ENCODE measurements at places on chromosomes 1 and 21. TPM values are rescaled to one million over a fixed set of nuclear protein-coding genes. Genes with fewer than 3 reads are reported as not detected.
A peak's percentile ranks its signal among the peaks of the same experiment; 100 is the strongest.

- no peak overlapping the region for H3K4me3 ChIP-seq
- H3K36me3 ChIP-seq, result peaks cover 21% of the 10 kb centered on the region
- H3K27ac ChIP-seq, result no peak overlapping the region
These were observed 19.5 kb upstream of the CPLANE2 start for GRCh38 chr1:16256478-16256877.

- no peaks in the 10 kb centered on the region for H3K4me1 ChIP-seq
- H3K27me3 ChIP-seq, result no peaks in the 10 kb centered on the region
- no peaks in the 10 kb centered on the region for H3K36me3 ChIP-seq
- H3K4me3 ChIP-seq, result no peak overlapping the region
- DNase-seq, result no peak
These were observed 26.1 kb downstream of the RGS21 start for GRCh38 chr1:192342842-192343241.

- H3K36me3 ChIP-seq, result no peaks in the 10 kb centered on the region
- DNase-seq, result no peak
- no peaks in the 10 kb centered on the region for H3K27me3 ChIP-seq
- no peaks in the 10 kb centered on the region for H3K4me1 ChIP-seq
- no peak overlapping the region for H3K4me3 ChIP-seq
These were observed 69.7 kb downstream of the CCDC185 start for GRCh38 chr1:223462866-223463404.

Gene UBR4
- total RNA-seq, result 107 TPM

DNA sequence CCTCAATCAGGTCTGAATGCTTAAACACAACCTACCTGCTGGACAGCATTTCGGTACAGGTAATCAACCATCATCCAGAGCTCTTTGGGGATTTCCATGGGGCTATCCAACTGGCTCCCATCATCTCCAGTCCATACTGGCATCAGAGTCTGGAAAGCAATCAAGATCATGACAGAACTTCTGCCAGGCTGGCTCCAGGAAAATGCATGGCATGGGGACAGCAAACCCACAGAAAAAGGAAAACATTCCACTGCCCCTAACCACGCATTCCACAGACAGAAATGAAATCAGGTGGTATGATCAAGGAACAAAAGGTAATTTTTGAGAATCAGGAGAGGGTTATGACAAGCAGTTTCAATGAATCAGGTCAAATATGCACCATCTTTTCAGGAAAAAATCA, 9.1 kb upstream of the MTF1 start:
- no peak for DNase-seq
- no peak overlapping the region for H3K27ac ChIP-seq
- H3K27me3 ChIP-seq, result no peaks in the 10 kb centered on the region
- H3K4me1 ChIP-seq, result peaks cover 2% of the 10 kb centered on the region

DNA sequence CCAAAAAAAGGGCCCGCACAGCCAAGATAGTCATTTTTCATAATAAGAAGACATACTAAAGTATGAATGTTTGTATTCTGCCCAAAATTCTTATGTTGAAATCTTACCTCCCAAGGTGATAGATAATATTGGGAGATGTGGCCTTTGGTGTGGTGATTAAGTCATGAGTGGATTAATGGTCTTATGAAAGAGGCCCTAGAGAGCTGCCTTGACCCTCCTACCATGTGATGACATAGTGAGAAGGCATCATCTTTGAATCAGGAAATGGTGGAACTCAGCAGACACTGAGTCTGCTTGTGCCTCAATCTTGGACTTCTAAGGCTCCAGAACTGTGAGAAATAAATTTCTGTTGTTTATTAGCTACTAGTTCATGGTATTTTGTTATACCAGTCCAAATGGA, 11.8 kb upstream of the RNPC3 start:
- DNase-seq, result no peak
- H3K36me3 ChIP-seq, result no peaks in the 10 kb centered on the region
- H3K27me3 ChIP-seq, result no peaks in the 10 kb centered on the region
- H3K4me1 ChIP-seq, result no peaks in the 10 kb centered on the region

DNA sequence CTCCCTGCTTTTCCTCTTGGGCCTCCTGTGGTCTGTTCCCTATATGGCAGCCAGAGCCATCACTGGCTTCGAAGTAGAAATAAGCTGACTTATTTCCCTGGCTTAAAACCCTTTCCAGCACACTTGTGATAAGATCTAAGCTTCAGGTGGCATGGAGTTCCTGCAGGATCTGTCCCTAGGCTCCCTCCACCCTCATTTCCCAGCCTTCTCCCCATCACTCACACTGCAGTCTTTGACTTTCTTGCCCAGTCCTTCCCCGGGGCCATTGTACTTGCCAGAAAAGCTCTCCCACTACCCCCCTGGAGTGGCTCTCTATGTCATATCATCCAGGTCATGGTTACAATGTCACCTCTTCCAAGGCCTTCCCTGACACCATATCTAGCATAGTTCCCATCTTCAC, 55.8 kb downstream of the KCNJ6 start:
- no peak overlapping the region for H3K27ac ChIP-seq
- no peaks in the 10 kb centered on the region for H3K27me3 ChIP-seq
- no peaks in the 10 kb centered on the region for H3K36me3 ChIP-seq
- no peaks in the 10 kb centered on the region for H3K4me1 ChIP-seq

DNA sequence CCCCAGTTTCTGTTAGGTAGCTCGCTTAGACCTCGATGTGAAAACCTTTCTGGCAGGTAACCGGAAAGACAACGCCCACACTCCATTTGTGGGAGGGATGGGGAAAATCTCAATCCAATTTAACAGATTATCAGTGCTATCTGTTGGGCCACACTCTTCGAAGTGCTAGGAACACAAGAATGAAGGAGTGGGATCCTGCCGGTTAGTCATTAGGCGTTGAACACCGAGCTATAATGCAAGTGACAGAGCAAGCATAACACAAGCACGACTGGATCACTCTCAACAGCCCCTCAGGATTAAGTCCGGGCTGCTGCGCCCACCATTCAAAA, 531 bp downstream of the SNIP1 start:
- peaks cover 28% of the 10 kb centered on the region for H3K4me1 ChIP-seq
- H3K27me3 ChIP-seq, result no peaks in the 10 kb centered on the region
- peak overlapping the region; percentile 71 for H3K27ac ChIP-seq
- H3K36me3 ChIP-seq, result peaks cover 20% of the 10 kb centered on the region
- peak overlapping the region; percentile 99 for H3K4me3 ChIP-seq

- peaks cover 10% of the 10 kb centered on the region for H3K4me1 ChIP-seq
- H3K27me3 ChIP-seq, result no peaks in the 10 kb centered on the region
- no peak overlapping the region for H3K4me3 ChIP-seq
- no peak overlapping the region for H3K27ac ChIP-seq
These were observed 8.2 kb upstream of the RNF223 start for GRCh38 chr1:1082239-1082775.

DNA sequence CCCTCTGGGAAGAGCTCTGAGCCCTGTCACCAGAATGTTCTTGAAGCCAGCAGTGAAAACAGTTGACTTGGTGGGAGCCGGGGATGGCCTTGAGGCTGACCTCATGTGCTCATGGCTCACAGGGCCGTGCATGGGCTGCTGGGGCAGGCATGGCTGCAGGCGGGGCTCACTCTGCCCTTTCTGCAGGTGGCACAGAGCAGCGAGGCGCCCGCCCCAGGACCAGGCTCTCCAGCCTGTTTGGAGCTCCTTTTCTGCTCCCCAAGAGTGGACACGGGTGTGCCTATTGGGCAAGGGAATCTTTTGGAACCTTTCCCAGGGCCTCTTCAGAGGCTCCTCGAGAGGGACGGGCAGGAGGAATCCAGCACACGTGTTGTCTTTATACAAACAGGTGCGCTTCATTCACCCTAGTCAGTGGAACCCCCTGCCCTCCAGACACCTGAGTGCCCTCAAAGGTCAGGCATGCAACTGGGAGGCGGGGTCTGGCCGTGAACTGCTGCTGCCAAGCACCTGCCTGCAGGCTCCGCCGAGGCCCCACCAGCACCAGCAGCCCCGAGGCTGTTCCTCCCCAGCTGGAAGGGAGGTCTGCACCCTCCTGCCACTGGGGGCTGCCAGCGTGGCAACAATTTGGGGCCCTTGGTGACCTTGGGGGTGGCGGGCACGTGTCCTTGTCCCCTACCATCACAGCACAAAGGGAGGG, 2.6 kb upstream of the TTC34 start:
- H3K4me3 ChIP-seq, result no peak overlapping the region
- DNase-seq, result no peak
- no peaks in the 10 kb centered on the region for H3K27me3 ChIP-seq
- H3K27ac ChIP-seq, result no peak overlapping the region

- DNase-seq, result no peak
- H3K36me3 ChIP-seq, result no peaks in the 10 kb centered on the region
- H3K27ac ChIP-seq, result no peak overlapping the region
- no peaks in the 10 kb centered on the region for H3K27me3 ChIP-seq
- no peak overlapping the region for H3K4me3 ChIP-seq
These were observed 22.6 kb downstream of the KRTAP21-3 start for GRCh38 chr21:30695956-30696355.

DNA sequence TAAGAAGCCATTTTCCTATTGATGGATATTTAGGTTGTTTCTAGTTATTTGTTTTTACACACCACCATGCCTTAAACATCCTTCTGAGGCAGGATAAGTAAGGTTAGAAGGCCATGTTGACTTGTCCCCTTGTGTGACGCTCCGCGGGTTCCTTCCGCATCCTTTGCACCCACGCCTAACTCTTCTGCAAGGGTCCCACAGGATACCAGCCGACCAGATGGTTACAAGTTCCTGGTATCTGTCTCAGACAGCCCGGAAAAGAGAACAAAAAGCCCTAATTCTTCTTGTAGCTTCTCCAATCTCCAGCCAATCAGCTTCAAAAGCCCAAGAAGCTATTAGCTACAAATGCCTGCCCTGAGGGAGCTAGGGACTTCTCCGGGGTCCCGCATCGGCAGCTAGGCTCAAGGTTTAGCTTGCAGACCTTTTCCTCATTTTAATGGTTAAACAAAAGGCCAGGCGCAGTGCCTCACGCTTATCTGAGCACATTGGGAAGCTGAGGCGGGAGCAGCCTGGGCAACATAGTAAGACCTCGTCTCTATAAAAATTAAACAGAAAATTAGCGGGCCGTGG, 4.9 kb upstream of the OTUD3 start:
- DNase-seq, result no peak
- H3K27me3 ChIP-seq, result no peaks in the 10 kb centered on the region
- H3K36me3 ChIP-seq, result no peaks in the 10 kb centered on the region
- peaks cover 4% of the 10 kb centered on the region for H3K4me1 ChIP-seq

Gene S100A7A
- total RNA-seq, result not detected

DNA sequence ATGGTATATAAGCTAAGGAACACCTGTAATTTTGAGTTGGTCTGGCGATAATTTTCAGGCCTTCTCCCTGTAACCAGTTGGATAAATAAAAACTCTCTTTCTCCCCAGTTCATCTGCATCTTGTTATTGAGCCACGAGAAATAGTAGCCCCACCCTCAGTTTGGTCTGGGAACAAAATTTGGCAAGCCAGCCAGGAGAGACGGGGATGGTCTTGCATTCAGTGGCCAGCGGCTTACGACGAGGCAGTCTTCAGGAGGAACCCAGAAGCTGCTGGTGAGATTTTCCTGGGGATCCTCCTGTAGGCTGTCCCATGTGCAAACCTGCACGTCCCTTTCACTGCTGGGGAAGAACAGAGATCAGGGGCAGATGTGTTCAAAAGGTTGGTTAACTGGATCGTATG, 174.6 kb downstream of the PLA2G4A start:
- peaks cover 9% of the 10 kb centered on the region for H3K4me1 ChIP-seq
- no peak overlapping the region for H3K4me3 ChIP-seq
- no peak for DNase-seq
- H3K36me3 ChIP-seq, result no peaks in the 10 kb centered on the region
- no peaks in the 10 kb centered on the region for H3K27me3 ChIP-seq
- H3K27ac ChIP-seq, result no peak overlapping the region

Gene SIK1
- total RNA-seq, result 14.7 TPM
